Suppressor macrophage (primary cell): ENCODE measurements at places on chromosomes 11 and 22.

GRCh38 chr11:59973097-59973496 lies 9.3 kb downstream of the OOSP4A start:
- no peak for DNase-seq

DNA sequence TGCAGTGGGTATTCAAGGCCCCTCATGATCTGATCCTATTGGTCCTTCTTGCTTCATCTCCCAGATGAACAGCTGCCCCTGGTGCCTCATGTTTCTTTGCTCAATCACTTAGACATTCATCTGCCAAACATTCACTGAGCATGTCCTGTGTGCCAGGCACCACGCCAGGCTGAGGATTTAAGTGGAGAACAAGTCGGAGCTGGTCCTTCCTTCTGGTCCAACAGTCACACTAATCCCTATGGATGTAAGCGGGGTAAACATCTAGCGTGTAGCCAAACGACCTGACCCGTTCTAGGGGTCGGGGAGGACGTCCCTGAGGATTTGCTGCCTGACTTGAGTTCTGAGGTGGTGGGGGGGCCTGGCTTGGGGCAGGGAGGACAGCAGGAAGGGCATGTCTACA lies 21.9 kb downstream of the ZMAT5 start:
- DNase-seq, result no peak

- no peak for DNase-seq
Observed at GRCh38 chr11:118170882-118171268, 5.6 kb downstream of the SCN2B start.

GRCh38 chr11:65426839-65427690 lies 4.5 kb downstream of the NEAT1 start:
- DNase-seq, result peak; percentile 79

DNA sequence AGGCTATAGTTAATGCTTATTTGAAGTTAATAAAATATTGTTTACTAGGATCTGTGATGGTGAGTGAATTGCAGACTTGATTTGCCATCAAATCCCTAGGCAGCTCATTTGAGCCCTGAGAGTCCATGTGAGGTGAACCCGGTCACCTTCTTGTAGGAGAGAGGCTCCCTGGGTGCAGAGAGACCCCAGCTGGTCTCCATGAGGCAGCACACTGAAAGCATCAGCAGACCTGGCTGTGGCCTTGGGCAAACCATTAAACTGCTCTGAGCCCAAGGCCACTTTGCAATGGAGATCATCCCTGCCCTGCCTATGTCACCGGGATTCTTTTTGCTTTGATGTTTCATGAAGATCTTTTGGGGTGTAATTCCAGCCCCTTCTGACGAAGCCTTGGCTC lies 125.2 kb downstream of the MICAL2 start:
- DNase-seq, result no peak

DNA sequence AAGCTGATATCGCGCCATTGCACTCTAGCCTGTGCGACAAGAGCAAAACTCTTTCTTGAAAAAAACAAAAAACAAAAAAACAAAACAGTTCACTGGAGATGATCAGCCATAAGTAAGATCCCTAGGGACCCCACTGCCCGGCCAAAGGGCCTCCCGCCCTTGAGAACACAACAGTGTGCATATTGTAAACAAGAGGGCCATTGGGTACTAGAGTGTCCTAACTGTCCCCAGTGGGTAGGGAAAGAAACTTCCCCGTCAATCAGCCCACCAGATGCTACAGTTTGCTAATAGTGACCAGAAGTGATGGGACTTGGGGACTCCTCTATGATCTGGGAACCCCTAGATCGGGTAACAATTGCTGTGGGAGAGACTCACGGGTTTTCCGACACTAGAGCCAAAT lies 3.7 kb upstream of the ACY3 start:
- no peak for DNase-seq

GRCh38 chr22:39080052-39080762 lies 3.1 kb downstream of the APOBEC3G start:
- DNase-seq, result no peak

DNA sequence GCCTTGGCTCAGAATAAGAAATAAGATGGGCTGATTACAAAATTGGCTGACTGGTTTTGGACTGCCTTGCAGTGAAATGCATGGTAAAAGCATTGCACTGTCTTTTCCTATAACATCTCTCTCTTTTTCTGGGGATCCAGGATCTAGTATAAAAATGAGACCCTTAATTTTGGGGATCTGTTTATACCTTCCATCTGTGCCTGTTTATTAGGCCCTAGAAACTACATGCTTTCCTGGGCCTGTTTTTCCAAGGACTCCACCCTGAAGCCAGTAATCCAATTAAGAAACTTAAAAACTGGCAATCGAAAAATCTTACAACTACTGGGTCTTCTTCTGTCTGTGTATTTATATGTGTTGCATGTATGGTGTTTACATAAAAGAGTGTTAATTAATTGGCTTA lies 14.5 kb downstream of the HORMAD2 start:
- no peak for DNase-seq

DNA sequence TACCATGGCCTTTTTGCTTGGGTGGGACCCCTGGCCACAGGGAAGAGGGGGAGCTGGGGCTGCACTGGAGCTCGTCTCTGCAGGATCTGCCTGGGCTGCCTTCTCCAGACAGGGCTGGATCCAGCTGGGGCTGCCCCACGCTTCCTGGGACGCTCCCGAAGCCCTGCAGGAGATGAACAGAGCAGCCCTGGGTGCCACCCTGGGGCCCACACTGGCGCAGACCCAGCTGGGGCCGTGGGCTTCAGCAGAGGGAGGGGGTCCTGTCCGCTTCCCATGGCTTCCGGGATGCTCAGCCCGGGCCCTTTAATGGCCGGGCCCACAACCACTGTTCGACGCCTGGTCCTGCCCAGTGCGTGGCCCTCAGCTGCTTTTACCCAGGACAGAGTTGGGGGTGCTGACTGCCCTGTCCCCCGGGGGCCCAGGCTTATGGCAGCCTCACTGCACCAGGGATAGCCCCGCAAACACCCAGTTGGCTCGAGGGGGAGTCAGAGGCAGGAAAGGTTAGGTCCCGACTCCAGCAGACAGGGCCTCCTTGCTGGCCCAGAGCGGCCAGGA lies 12.0 kb downstream of the TSPO start:
- no peak for DNase-seq

- peak; percentile 23 for DNase-seq
Observed at GRCh38 chr11:65810046-65810868, 23.4 kb downstream of the OVOL1 start.

DNA sequence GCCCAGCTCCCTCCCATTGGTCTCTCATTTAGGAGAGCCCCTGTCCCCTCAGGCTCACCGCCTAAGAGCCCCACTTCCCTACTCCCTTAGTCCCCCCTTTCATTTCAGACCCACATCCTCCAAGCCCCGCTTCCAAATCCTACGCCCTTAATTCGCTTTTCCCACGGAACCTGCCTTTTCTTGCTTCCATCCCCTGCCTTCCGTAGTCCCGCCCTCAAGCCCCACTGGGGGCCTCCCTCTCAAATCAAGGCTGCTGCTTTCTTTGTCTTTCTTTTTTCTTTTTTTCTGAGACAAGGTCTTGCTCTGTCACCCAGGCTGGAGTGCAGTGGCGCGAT lies 396 bp downstream of the CCDC157 start:
- DNase-seq, result peak; percentile 5

GRCh38 chr11:30447058-30447640 lies 124.2 kb downstream of the ARL14EP start:
- no peak for DNase-seq

GRCh38 chr11:68775951-68776388 lies 24.6 kb upstream of the TESMIN start:
- no peak for DNase-seq

DNA sequence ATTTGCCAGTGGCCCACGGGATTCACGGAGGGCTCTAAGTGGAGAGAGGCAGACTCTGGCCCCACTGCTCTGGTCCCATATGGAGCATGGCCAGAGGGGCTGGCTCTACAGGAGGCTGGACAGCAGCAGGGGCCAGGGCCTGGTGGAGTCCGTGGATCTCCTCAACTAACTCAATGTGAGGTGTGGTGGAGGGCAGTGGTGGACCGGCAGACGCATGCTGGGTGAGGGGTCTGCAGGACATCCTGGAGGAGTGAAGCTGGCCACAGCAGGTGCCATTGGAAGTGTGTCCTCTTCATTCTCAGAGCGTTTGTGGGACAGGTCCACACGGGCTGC lies 15.6 kb downstream of the IGF2 start:
- no peak for DNase-seq

GRCh38 chr11:43217849-43218248 lies 93.9 kb upstream of the API5 start:
- no peak for DNase-seq

GRCh38 chr11:134731213-134731961 lies 319.3 kb upstream of the B3GAT1 start:
- DNase-seq, result no peak

- peak; percentile 33 for DNase-seq
Observed at GRCh38 chr22:40076702-40077645, 82.2 kb downstream of the FAM83F start.

- no peak for DNase-seq
Observed at GRCh38 chr22:46354993-46355305, 19.4 kb downstream of the TRMU start.

GRCh38 chr11:102488208-102488607 lies 35.6 kb upstream of the TMEM123 start:
- no peak for DNase-seq

DNA sequence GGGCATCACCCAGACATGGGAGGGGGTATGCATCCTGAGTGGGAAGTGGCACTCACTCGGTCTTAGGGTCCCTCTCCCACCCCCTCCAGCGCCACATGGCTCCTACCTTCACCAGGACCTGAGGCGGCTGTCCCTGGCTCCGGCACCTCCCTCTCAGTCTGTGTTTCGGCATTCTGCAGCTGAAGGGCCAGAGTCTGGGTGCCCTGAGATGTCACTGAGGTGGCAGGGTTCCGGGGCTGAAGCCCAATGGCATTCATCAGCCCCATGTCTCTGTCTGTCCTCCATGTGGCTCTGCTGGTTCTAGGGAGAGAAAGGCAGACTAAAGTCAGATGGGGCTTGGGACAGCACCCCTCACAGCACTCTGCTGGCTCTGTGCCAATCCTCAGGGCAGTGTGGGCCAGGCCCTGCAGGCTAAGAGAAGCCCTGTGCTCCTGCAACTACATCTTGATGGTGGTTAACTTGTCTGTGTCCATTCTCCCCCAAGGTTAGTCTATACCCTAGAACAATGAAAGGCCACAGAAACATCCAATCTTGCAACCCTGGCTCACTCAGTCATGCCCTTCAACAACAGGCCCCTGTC lies 16.9 kb upstream of the CHRM4 start:
- DNase-seq, result no peak

GRCh38 chr22:44669561-44669976 lies 32.4 kb upstream of the PRR5 start:
- DNase-seq, result peak; percentile 91

GRCh38 chr11:60854140-60854846 lies 1.5 kb downstream of the PTGDR2 start:
- no peak for DNase-seq

DNA sequence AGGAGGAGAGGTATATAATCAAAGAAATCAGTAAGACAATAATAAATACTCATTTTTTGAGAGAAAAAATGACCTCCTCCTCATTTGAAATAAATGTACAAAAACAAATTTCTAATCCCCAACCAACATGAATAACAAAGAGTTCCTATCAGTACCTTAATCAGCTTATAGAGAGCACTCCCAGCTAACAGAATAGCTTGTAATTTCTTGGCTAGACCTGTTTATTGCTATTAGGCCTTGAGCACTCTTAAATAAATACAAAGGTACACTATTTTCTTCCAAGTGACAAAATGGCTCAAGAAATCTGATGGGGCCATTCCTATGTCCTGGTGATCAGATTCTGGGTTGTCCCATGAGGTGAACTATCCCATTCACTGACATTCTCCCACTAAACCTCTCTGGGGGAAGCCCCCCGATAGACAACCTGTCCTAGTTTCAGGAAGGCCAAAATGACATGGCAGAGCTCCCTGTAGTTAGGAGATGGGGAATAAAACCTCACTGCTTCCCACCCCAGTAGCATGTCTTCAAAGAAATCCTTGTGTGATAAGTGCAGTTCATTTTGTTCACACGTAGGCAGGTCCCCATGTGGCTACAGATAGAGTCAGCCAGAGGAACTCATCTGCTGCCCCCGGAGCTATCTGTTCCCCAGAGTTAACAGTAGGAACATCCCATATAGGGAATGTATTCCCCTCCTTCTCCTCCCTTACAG lies 385.7 kb downstream of the SOX6 start:
- DNase-seq, result no peak

DNA sequence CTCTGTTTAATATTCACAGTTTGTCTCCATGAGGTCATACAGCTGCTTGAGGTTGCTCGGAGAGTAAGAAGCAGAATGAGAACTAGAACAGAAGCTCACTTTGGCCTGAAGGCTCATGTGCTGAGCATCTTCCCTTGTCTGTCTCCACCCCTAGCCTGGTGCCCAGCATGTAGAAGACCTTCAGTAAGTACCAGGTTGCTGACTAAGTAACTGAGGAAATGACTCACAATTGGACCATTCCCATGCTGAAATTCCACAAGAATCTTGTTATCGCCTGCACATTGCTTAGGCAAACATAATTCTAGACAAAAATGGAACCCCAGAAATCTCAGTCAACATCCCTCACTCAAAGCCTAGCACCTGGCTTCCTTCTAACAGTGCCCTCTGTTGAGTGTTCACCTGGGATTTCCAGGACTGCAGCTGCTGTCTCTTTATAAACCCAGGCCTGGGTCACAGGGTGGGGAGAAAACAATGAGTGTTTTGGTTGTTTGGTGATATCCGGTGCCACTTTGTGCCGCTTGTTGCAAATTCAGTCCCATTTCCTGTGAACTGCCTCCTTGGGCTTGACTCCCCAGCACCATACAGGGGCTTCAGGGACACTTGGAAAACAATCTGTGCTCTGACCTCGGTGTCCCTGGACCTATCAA lies 406.8 kb downstream of the ETS1 start:
- DNase-seq, result no peak

DNA sequence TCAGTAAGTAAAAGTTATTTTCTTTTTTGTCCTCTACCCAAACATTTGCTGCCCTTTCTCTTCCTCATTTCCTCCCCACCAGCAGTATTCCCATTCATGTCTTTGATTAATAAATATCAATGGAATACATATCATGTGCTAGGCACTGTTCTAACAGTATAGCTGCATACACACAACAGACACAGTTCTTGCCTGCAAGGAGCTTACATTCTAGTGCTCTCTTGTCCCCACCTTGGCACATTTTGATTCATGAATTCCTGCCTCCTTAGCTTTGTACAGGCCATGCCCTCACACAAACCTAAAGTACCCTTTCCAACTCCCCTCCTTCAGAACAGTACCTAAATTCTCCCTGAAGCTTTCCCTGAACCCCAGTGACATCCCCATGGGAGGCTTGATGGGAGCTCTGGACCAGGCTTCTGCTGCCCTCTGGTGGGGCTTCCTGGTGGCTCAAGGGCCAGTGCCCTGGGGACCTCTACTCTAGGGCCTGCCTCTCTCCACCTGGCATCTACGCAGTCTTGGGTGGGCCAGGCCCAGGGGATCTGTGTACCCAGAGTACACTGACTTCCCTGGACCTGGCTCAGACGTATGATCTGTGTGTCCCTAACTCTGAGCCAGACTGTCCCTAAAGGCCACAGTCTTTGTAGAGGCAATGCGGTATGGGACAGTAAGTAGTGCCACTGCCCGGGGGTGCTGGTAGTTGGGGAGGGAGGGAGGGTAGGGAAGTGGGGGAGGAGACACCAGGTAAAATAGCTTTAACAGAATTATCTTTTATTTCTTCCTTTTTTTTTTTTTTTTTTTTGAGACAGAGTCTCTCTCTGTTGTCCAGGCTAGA lies 14.1 kb downstream of the RPS13 start:
- DNase-seq, result peak; percentile 60
